ENCODE measurements at places on chromosomes 16 and 17.

DNA sequence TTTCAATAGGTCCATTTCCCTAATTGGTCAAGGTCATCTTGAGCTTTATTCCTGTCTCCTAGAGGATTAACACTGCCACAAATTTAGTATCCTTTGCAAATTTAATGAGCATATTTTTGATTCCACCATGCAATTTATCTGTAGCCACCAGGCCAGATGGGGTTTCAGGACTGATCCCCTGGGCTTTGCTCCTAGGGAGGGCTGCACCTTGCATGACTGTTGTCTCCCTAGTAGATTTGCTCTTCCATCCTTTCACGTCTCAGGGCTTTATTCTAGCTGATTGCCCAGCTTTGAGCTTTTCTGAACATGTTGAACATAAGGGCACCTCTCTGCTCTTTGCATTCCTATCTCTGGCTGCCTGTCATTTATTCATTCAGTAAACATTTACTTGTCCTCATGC, 7.7 kb upstream of the KCNH6 start:
- no peak for DNase-seq
- no peak overlapping the region for H3K4me3 ChIP-seq
- H3K4me1 ChIP-seq, result no peaks in the 10 kb centered on the region
- no peaks in the 10 kb centered on the region for H3K27me3 ChIP-seq

GRCh38 chr17:40558890-40559563, 6.2 kb downstream of the CCR7 start:
- no peak overlapping the region for H3K27ac ChIP-seq
- DNase-seq, result no peak
- no peaks in the 10 kb centered on the region for H3K27me3 ChIP-seq
- peaks cover 97% of the 10 kb centered on the region for H3K4me1 ChIP-seq
- H3K36me3 ChIP-seq, result peaks cover 68% of the 10 kb centered on the region
- H3K4me3 ChIP-seq, result peak overlapping the region; percentile 99

DNA sequence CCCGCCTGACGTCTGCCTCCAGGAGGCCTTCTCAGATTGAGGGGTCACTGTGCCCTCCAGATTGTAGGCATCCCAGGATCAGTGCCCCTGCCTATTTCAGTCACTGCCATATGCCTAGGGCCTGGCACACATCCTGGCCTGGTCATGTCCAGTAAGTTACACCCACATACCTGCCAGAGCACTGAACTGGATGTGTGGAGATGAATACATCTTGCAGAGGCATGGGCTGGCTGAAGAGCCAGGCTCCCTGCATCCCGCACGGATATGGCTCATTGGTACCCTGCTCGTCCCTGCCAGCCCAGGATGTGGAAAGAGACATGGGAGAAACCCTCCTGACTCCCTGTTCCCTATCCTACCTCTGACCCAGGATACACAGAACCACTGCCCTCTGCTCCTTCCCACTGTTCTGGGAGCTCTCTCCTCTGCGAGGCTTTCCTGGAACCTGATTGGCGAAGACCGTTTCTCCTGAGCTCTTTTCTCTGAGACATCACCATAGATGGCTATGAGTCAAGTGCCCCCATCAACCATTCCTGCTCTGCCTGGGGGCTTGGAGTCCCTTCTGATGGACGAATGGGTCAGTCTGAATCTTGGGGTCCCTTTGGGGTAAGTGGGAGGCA, 40.0 kb upstream of the TAC4 start:
- no peak overlapping the region for H3K27ac ChIP-seq
- no peaks in the 10 kb centered on the region for H3K4me1 ChIP-seq
- H3K27me3 ChIP-seq, result peaks cover 10% of the 10 kb centered on the region
- no peak overlapping the region for H3K4me3 ChIP-seq
- no peak for DNase-seq

- H3K27ac ChIP-seq, result no peak overlapping the region
- no peaks in the 10 kb centered on the region for H3K27me3 ChIP-seq
- DNase-seq, result peak; percentile 71
- no peaks in the 10 kb centered on the region for H3K4me1 ChIP-seq
- no peak overlapping the region for H3K4me3 ChIP-seq
Measured at GRCh38 chr17:17313350-17313991, 10.3 kb downstream of the NT5M start.

- no peak overlapping the region for H3K4me3 ChIP-seq
- H3K27me3 ChIP-seq, result no peaks in the 10 kb centered on the region
- H3K36me3 ChIP-seq, result no peaks in the 10 kb centered on the region
- no peak for DNase-seq
- H3K27ac ChIP-seq, result no peak overlapping the region
Measured at GRCh38 chr17:32859857-32860525, 16.9 kb downstream of the MYO1D start.

DNA sequence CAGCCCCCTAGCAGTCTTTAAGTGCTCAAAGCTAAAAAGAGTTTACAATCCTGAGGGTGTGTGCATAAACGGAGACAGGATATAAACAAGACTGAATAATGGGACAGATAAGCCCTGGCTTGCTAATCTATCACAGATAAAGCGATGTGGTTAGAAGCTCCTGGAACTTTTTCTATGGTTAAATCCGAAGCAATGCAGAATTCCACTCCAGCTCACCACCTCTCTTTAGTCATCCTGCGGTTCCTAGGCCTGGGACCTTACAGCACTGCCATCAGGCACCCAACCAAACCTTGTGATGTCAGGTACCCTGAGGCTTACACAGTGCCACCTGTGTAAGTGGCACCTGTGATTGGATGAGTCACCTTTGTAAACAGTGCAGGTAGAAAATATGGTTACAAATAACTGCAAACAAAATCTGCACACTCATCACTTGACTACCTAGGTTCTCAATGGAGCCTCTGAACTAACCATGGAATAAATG, 31.5 kb upstream of the B4GALNT2 start:
- no peak for DNase-seq
- no peak overlapping the region for H3K4me3 ChIP-seq
- no peaks in the 10 kb centered on the region for H3K27me3 ChIP-seq
- no peaks in the 10 kb centered on the region for H3K4me1 ChIP-seq
- no peak overlapping the region for H3K27ac ChIP-seq

DNA sequence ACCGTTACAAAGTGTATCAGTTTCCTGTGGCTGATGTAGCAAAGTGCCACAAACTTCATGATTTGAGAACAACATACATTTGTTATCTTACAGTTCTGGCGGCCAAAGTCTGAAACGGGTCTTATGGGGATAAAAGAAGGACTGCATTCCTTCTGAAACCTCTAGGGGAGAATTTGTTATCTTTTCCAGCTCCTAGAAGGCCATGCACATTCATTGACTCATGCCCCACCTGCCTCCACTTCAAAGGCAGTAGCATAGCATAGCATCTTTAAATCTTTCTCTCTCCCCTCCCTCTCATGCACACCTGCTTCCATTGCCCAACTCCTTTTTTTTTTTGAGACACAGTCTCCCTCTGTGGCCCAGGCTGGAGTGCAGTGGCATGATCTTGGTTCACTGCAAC, 190.7 kb upstream of the DYNLRB2 start:
- DNase-seq, result no peak
- no peaks in the 10 kb centered on the region for H3K4me1 ChIP-seq
- H3K4me3 ChIP-seq, result no peak overlapping the region
- H3K27ac ChIP-seq, result no peak overlapping the region
- H3K27me3 ChIP-seq, result no peaks in the 10 kb centered on the region

DNA sequence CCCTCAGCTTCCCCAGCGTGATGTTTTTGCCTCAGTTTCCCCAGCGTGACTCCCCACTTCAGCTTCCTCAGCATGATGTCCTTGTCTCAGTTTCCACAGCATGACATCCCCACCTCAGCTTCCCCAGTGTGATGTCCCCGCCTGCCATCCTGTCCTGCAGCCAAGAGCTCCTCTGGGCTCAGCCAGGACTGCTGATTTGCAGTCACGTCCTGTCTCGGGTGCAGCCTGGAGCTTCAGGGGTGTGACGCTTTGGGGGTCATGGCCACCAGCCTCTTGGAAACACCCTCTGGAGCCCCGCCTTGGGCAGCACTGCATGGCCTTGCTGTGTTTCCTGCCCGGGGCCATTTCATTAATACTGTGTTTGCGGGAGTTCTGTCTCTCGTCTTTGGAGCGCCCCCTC, 16.5 kb upstream of the NUDT16L1 start:
- DNase-seq, result no peak
- H3K27me3 ChIP-seq, result no peaks in the 10 kb centered on the region
- no peaks in the 10 kb centered on the region for H3K36me3 ChIP-seq
- H3K27ac ChIP-seq, result peak overlapping the region; percentile 38
- H3K4me3 ChIP-seq, result peak overlapping the region; percentile 34

GRCh38 chr16:85363881-85364280, 249.2 kb upstream of the GSE1 start:
- no peaks in the 10 kb centered on the region for H3K4me1 ChIP-seq
- H3K4me3 ChIP-seq, result no peak overlapping the region
- no peak overlapping the region for H3K27ac ChIP-seq
- DNase-seq, result no peak

DNA sequence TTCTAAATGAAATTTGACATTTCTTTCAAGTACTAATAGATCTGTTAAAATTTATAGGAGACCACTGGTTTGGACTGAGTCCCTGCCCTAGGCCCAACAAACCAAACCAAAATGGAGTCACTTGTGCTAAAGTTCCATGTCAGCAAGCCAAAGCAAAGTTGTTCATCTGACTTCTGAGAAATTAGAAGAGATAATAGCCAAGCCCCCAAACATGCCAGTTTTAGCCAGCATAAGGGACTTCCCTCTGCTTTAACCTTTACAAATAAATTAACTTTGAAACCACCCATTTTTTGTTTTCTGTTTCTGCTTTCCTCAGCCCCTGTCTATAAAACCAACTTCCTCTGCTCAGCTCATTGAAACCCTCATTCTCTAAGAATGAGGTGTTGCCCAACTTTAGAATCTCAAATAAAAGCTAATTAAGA, 18.9 kb downstream of the CDR2 start:
- no peak overlapping the region for H3K27ac ChIP-seq
- peak; percentile 19 for DNase-seq
- H3K4me1 ChIP-seq, result peaks cover 74% of the 10 kb centered on the region
- no peaks in the 10 kb centered on the region for H3K36me3 ChIP-seq
- H3K27me3 ChIP-seq, result no peaks in the 10 kb centered on the region

DNA sequence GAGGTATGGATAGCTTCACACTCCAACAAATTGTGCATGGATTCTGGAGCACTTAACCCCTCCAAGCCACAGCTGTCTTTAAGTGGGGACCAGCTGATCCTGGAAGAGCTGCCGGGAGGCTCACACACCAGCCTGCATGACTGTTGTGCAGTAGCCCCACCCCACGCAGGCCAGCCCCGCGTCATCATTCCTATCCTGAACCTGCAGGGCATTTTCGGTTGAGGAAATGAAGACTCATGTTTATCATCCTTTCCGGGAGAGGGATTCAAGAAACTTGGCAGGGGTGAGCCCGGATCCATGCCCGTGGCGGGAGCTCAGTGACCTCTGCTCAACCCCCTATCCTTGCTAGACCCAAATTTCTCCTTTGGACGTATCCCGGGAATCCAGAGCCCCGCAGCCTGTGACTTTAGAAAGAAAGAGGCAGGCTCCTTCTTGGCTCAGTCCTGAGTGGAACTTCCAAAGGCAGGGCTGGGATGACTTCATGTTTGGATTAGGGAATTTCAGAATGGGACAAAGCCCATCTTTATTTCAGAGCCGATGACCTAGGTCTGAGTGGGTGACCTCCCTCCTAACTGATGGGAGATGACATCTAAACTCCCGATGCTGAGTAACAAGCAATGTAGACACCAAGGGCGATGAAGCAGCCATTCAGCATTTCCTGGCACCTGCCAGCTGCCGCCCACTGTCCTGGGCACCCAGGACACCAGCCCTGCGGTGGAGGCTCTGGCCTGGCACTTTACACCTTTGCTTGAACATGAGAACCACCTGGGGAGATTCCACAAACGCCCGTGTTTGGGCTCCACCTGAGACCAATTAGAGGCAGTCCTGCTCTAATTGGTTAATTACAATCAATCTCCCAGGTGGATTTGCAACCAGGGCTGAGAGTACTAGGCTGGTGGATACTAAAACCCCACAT, 43.3 kb upstream of the CMIP start:
- H3K27me3 ChIP-seq, result no peaks in the 10 kb centered on the region
- H3K4me1 ChIP-seq, result no peaks in the 10 kb centered on the region
- H3K36me3 ChIP-seq, result no peaks in the 10 kb centered on the region
- no peak overlapping the region for H3K4me3 ChIP-seq
- no peak for DNase-seq

DNA sequence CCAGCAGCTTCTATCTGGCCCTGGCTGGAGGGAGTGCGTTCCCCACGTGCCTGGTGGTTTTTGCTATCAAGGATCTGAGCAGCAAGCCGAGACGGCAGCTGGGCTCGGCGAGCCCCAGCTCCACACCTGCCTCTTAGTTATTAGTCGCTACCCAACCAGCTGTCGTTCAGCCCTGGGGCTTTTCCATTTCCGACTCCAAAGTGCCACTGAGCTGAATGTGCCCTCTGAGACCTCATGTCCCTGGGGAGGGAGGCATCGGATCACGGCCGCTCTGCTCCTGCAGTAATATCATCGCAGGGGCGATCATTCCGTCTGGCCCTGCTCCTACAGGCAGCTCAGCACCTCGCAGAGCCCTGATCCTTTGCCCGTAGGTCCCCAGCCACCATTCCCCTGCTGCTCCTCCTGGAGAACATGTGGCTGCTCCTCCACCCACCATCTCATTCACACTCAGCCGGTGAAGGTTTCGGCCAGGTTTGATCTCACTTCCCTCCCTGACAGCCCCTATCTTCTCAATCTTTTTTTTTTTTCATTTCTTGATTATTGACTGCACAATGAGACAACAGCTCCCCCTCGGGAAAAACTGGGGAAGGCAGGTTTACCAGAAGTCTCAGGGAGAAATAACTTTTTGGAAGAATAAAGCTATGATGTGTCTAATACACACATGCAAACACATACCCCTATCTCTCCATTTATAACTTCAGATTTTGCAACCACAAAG, 86.7 kb downstream of the ZFHX3 start:
- H3K27ac ChIP-seq, result no peak overlapping the region
- no peaks in the 10 kb centered on the region for H3K4me1 ChIP-seq
- no peaks in the 10 kb centered on the region for H3K36me3 ChIP-seq
- no peaks in the 10 kb centered on the region for H3K27me3 ChIP-seq
- DNase-seq, result no peak
- no peak overlapping the region for H3K4me3 ChIP-seq

- no peak overlapping the region for H3K27ac ChIP-seq
- no peaks in the 10 kb centered on the region for H3K36me3 ChIP-seq
- no peak for DNase-seq
- no peak overlapping the region for H3K4me3 ChIP-seq
Measured at GRCh38 chr16:57355898-57356414, 2.6 kb upstream of the CCL22 start.

Data from CD8-positive, alpha-beta memory T cell (primary cell).